Kidney (tissue), 22 donors: ENCODE measurements at places on chromosomes 12 and 14. TPM values are rescaled to one million over a fixed set of nuclear protein-coding genes. Genes with fewer than 3 reads are reported as not detected.

Gene CNTN1
- total RNA-seq: 9.9 TPM

Gene RD3L
- total RNA-seq: not detected

Gene KRT82
- total RNA-seq: not detected

Gene PTGER2
- 10.0 TPM for total RNA-seq

Gene ACRBP
- total RNA-seq: 3.4 TPM

Gene NGDN
- 35.6 TPM for total RNA-seq

Gene IAPP
- not detected for total RNA-seq

Gene THAP2
- 3.2 TPM for total RNA-seq

Gene ASPG
- 2.5 TPM for total RNA-seq

Gene CARMIL3
- total RNA-seq: 1.4 TPM

Gene PLXNC1
- total RNA-seq: 11.6 TPM

Gene CAPZA3
- not detected for total RNA-seq

Gene POTEM
- not detected for total RNA-seq

Gene GPR84
- total RNA-seq: 1.7 TPM

Gene PAH
- 8.7 TPM for total RNA-seq

Gene RILPL1
- 14.1 TPM for total RNA-seq

Gene MYO1H
- not detected for total RNA-seq

Gene DACT1
- total RNA-seq: 18.6 TPM

Gene PTHLH
- total RNA-seq: 0.72 TPM

Gene CACNA1C
- 17.4 TPM for total RNA-seq

Gene LIN52
- total RNA-seq: 8.5 TPM

Gene CCDC38
- 0.31 TPM for total RNA-seq

Gene TAC3
- total RNA-seq: not detected

Gene CLEC14A
- 37.6 TPM for total RNA-seq

Gene AACS
- 20.9 TPM for total RNA-seq

Gene ENDOU
- 0.91 TPM for total RNA-seq

Gene B4GALNT3
- 12.5 TPM for total RNA-seq

Gene VRK1
- total RNA-seq: 15.8 TPM

Gene CDK4
- total RNA-seq: 69.1 TPM

Gene ANKRD33
- not detected for total RNA-seq

Gene SLC25A47
- total RNA-seq: not detected

Gene HOTAIR
- 0.76 TPM for total RNA-seq

Gene TMED8
- total RNA-seq: 17.1 TPM

Gene RAD51B
- total RNA-seq: 18.0 TPM

Gene ABCB9
- 7.6 TPM for total RNA-seq

Gene TAS2R14
- total RNA-seq: 3.9 TPM

Gene RASSF3
- total RNA-seq: 35.6 TPM
